ENCODE measurements at places on chromosomes 5 and 9. TPM values are rescaled to one million over a fixed set of nuclear protein-coding genes. Genes with fewer than 3 reads are reported as not detected.

The SHISAL2B gene
- total RNA-seq, result not detected

The ALDOB gene
- total RNA-seq, result 33.1 TPM

The PCDHA2 gene
- not detected for total RNA-seq

The TBCA gene
- total RNA-seq, result 155 TPM

The PHYKPL gene
- total RNA-seq, result 101 TPM

The CHSY3 gene
- 0.42 TPM for total RNA-seq

The HCN1 gene
- 0.11 TPM for total RNA-seq

The TRPM3 gene
- total RNA-seq, result 0.32 TPM

The SEMA6A gene
- total RNA-seq, result 66.7 TPM

The CARTPT gene
- total RNA-seq, result 2.4 TPM

The OLFML2A gene
- 2.9 TPM for total RNA-seq

The SUSD1 gene
- 23.3 TPM for total RNA-seq

The GLRA1 gene
- total RNA-seq, result not detected

The HRH2 gene
- 0.82 TPM for total RNA-seq

The CBY3 gene
- not detected for total RNA-seq

The OLFM1 gene
- 8.9 TPM for total RNA-seq

The TYRP1 gene
- total RNA-seq, result 1.4 TPM

The TAF1L gene
- total RNA-seq, result not detected

The NSG2 gene
- total RNA-seq, result 0.27 TPM

The OTP gene
- total RNA-seq, result not detected

The KIF4B gene
- total RNA-seq, result not detected

The FIBCD1 gene
- 32.9 TPM for total RNA-seq

The TTC39B gene
- total RNA-seq, result 32.2 TPM

The IRGM gene
- not detected for total RNA-seq

The F2RL1 gene
- total RNA-seq, result 87.0 TPM

The ACTBL2 gene
- total RNA-seq, result not detected

The TEX48 gene
- total RNA-seq, result not detected

The ST8SIA4 gene
- 2.6 TPM for total RNA-seq

The PPIC gene
- 84.8 TPM for total RNA-seq

The CATSPER3 gene
- total RNA-seq, result 0.85 TPM

The THOC3 gene
- 140 TPM for total RNA-seq

The MEIKIN gene
- not detected for total RNA-seq

The RUSC2 gene
- total RNA-seq, result 4.7 TPM

The LCN15 gene
- 3.4 TPM for total RNA-seq

The KIF20A gene
- 10.4 TPM for total RNA-seq

The C5orf58 gene
- total RNA-seq, result not detected

Measured in colonic mucosa (tissue), 4 donors.